ENCODE measurements at places on chromosomes 4 and X. TPM values are rescaled to one million over a fixed set of nuclear protein-coding genes. Genes with fewer than 3 reads are reported as not detected.

CYP4V2 gene
- total RNA-seq, result 27.9 TPM

DNA sequence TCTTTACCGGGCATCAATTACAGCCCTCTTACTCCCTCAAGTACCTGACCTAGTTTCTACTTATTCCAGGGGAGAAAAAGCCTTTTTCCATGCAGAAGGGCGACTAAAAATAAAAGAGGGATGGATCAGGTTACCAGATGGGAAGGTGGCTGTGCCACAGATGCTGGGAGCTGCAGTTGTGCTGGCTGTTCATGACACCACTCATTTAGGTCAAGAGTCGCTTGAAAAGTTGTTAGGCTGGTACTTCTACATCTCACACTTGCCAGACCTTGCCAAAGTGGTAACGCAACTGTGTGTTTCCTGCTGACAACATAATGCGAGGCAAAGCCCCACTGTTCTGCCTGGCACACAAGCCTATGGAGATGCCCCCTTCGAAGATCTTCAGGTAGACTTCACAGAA, 148.4 kb upstream of the FGF16 start:
- no peak for DNase-seq

DNA sequence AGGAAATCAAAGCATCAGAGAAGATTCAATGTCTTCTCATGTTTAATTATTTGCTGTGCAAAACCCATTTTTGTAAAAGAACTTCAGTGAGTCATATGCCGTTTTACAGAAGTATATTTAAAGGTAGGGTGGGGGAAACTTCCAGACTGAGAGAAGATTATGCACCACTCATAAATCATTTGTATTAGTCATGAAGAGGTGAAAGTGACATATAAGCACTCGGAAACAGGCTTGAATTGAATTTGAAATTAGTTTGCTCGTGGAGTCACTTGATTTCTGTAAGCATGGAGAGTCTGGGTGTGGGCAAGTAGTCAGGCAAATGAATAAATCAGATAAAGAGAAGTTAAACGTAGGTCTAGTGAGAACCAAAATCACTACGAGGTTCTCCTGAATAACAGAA, 335.1 kb downstream of the ANK2 start:
- no peak for DNase-seq

CTAG2 gene
- not detected for total RNA-seq

PPP4R3C gene
- not detected for total RNA-seq

DMP1 gene
- not detected for total RNA-seq

DMD gene
- total RNA-seq, result not detected

GRCh38 chr4:153036931-153037482, 100.9 kb downstream of the FHDC1 start:
- DNase-seq, result no peak

- no peak for DNase-seq
Measured at GRCh38 chr4:66095065-66095464, 424.8 kb upstream of the EPHA5 start.

- no peak for DNase-seq
Measured at GRCh38 chr4:85736571-85736970, 261.6 kb downstream of the ARHGAP24 start.

- no peak for DNase-seq
Measured at GRCh38 chr4:40327340-40327739, 7.8 kb upstream of the CHRNA9 start.

DNA sequence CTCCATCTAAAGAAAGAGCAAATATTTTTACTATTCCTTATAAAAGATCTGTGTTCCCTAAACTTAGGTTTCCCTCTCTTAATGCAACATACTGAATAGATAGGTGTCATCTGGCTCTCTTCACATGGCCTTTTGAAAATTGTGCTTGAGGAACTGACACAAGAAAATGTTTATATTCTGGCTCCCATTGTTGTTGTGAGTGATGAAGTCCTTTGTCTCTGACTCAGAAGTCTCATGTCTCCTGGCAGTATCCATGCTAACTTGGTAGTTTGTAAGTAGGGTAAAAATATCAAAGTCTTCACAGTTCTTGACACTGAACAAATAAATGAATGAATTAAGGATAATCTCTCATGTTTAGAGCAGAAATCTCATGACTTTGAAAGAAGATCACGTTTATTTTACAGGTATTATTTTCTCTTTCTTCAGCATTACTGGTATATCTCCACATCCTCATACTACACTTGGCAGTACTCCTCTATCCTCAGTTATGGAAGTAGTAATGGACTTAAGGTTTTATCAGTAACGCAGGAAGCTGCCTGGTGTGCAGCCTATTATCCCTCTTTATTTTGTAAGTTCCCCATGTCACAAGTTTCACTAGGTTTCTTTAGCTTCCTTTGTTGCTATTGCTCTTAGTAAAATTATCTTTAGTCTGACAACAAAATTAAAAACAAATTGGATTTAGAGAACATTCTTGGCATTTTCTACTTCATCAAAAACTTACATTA, 14.2 kb upstream of the PABPC4L start:
- DNase-seq, result no peak

DNA sequence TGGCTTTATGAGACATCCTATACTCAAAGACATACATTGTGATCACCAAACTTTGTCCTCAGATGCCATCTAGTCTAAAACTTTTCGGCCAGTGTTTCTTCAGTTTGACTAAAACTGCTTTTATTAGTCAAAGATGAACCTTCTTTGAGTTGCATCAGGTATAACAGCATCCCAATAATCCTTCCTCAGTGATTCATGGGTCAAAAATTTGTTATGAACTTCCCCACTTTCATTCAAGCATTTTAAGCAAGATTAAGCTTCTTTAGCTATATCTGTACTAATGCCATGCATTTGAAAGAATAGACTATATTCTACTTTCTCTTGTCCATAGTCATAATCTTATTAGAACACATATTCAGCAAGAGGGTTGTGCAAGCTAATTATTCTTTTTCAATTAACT, 1070.4 kb upstream of the ADGRL3 start:
- no peak for DNase-seq

- no peak for DNase-seq
Measured at GRCh38 chrX:10741550-10741949, 121.2 kb upstream of the MID1 start.
